ENCODE measurements at places on chromosomes 2 and 18.

DNA sequence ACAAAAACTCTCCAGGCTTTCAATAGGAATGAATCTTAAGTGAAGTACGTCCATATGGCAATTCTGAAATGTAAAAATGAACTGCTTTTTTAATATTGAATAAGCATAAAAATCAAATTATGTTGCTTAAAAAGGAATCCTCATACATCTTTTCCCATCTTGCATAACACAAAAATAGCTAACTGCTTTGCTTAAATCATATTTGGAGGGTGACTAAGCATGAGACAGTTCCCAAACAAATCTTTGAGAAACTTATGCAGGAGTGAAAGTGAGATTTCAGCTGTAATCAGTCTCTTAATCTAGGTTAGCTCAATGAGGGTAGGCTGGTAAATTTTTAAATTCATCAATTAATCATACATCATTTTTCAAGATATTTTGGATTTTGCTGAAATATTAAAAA, 111.5 kb downstream of the MBD5 start:
- DNase-seq: no peak

DNA sequence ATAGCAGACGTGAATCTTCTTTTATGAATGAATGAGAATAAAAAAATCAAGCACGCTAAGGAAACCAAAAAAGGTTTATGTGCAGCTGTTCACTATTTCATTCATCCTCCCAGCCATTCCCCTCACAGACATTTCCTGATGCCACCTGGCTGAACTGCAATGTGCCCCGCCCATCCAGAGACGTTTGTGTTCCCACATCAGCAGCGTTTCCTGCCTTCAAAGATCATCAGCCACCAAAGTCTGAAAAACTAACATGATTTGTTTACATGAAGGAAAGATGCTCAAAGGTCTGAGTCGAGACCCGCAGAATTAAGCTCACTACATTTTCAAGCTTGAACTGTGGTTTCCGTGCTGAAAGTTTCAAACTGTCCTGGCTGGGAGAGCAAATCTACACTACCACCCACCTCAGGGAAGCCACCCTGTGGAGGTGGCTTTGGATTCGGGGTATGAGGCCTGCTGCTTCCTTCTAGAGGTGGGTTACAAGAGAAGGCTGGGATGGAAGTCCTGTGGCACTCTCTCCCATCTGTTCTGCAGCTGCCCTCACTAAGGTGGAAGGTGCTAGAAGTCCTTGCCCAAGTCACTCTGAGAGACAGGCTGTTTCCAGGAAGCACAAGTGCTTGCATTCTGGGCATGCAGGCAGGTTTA, 201.3 kb upstream of the OSR1 start:
- no peak for DNase-seq

- DNase-seq: no peak
Observed at GRCh38 chr2:178891959-178892485, 84.8 kb upstream of the TTN start.

GRCh38 chr2:44479127-44479887, 117.6 kb downstream of the CAMKMT start:
- no peak for DNase-seq

GRCh38 chr2:85588236-85588635, 4.0 kb downstream of the VAMP5 start:
- no peak for DNase-seq

GRCh38 chr18:56770873-56771272, 119.7 kb downstream of the WDR7 start:
- DNase-seq: no peak

GRCh38 chr2:118817469-118817868, 30.0 kb downstream of the EN1 start:
- DNase-seq: no peak

- DNase-seq: no peak
Observed at GRCh38 chr18:63741769-63742168, 33.4 kb upstream of the SERPINB7 start.

DNA sequence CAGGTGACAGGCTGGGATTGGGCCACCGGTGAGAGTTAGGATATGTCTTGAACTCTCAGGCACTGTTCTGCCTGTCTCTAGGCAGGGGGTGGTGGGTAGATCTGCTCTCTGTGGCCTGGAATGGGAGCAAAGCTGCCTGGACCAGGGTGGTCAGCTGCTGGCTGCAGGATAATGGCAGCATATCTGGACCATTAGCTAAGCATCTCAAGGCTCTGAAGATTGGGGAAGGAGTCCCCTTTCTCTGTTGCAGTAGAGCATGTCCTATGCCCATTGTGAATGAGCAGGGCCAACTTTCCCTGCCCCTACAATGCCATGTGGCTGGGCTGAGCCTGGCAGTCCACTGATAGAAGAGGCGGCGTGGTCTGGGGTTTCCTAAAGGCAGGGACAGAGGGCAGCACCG, 34.6 kb downstream of the LOXHD1 start:
- no peak for DNase-seq

- DNase-seq: no peak
Observed at GRCh38 chr2:128421861-128422311, 103.2 kb upstream of the HS6ST1 start.

DNA sequence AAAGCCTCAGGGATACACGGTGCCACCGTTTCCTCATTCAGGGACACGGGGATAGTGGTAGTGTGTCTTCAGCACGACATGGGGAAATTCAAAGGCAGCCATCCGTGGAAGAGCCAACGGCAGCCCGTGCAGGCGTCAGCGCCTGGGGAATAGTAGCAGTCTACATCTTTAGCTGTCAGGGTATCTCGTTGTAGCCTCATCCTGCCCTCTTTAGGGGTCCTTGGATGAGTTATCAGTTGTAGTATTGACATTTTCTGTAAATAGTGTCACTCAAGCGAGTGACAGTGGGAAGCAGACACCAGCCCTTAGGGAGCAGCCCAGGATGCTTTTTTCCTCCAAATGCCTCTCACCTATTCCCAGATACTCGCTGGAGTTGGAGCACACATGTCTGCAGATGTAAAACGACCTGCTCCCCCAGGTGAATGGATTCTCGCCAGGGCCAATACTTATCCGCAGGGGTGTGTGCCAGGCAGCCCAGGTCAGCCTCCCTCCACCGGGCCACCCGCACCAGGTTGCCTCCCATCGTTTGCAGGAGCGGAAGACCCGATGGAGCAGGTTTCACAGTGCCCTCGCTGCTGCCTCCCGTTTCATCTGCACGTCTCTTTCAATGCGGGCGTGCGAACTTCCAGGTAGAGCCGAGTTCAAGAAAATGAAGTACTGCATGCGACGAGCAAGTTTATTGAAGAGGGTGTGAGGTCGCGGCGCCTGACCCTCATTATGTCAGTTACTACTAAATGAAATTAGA, 41.0 kb downstream of the AGAP1 start:
- no peak for DNase-seq

- no peak for DNase-seq
Observed at GRCh38 chr18:54192415-54192814, 32.1 kb downstream of the MBD2 start.

- no peak for DNase-seq
Observed at GRCh38 chr2:105822186-105822585, 77.5 kb downstream of the NCK2 start.

DNA sequence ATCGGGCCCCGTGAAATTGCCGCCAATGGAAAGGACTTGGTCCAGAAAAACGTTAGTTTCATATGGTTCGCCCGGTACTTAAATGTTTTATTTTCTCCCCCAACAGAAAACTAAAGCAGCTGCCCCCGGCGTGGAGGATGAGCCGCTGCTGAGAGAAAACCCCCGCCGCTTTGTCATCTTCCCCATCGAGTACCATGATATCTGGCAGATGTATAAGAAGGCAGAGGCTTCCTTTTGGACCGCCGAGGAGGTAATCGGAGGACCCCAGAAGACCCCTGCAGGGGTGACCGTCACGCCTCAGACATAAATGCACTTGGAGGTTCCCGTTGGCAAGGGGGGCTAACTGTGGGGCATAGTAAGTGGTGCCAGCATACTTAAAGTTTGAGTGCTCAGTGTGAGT, 742 bp downstream of the RRM2 start:
- no peak for DNase-seq

GRCh38 chr2:184312970-184313369, 285.4 kb upstream of the ZNF804A start:
- DNase-seq: no peak

- DNase-seq: no peak
Observed at GRCh38 chr2:84830095-84830494, 50.8 kb downstream of the TRABD2A start.

DNA sequence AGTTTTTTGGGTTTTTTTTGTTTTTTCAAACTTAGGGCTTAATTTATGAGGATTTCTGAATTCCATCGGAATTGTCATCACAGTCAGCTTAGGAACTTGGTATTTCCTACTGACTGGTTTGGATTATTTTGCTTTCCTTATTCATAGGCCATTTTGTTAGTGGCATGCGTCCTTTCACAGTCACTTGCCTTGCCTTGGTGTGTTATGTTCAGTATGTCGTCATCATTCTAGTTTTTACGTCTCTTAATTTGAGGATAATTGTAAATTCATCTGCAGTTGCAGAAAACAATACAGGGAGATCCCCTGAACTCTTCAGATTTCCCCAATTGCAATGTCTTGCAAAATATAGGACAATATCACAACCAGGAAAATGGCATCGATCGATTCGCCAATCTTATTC, 485.3 kb downstream of the CBLN2 start:
- no peak for DNase-seq

- no peak for DNase-seq
Observed at GRCh38 chr2:175275539-175275938, 94.0 kb upstream of the ATP5MC3 start.

GRCh38 chr2:109623923-109624322, 9.8 kb downstream of the SOWAHC start:
- no peak for DNase-seq

DNA sequence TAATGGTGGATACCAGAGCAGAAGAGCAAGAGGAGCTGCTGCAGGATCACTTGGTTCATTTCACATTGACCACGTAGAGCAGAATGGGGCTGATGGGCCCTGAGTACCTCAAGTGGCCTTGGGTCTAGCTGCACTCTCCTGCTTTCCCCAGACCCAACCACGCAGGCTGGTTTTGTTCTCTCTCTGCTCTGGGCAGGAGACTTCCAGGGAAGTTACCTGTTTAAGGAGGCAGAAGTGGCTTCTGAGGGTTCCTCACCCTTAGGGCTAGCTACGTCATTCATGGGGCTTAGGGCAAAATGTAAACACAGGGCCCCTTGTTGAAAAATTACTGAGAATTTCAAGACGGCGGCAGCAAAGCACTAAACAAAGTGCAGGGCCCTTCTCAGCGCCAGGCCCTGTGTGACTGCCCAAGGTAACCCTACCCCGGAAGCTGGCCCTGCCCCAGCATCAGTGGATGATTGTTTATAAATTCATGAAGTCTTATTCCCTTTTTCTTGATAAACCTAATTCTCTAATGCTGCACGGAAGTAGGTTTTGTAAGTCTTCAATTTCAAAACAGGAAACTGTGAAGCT, 75.9 kb downstream of the TMEM182 start:
- no peak for DNase-seq

DNA sequence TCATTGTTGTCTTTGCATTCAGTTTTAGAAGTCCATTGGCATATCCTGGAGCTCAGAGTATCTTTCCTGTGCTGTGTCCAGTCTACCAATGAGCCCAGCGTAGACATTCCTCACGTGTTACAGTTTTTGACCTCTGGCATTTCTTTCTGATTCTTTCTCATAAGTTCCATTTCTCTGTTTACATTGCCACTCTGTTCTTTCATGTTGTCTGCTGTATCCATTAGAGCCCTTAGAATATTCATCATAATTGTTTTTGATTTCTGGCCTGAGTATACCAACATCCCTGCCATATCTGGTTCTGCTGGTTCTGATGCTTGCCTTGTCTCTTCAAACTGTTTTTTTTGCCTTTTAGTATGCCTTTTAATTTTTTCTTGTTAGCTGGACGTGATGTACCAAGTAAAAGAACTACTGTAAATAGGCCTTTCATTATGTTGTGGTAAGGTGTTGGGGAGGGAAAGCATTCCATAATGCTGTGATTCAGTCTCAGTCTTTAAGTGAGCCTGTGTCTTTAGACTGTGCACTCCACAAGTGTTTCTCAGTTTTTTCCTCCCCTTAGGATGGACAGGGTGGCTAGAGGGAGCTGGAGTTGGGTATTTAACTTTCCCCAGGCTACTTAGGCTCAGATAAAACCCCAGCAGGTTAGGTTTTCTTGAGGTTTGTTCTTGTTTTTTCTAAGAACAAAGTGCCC, 35.6 kb downstream of the CEP192 start:
- DNase-seq: no peak

- no peak for DNase-seq
Observed at GRCh38 chr2:75555701-75556100, 5.0 kb downstream of the EVA1A start.

DNA sequence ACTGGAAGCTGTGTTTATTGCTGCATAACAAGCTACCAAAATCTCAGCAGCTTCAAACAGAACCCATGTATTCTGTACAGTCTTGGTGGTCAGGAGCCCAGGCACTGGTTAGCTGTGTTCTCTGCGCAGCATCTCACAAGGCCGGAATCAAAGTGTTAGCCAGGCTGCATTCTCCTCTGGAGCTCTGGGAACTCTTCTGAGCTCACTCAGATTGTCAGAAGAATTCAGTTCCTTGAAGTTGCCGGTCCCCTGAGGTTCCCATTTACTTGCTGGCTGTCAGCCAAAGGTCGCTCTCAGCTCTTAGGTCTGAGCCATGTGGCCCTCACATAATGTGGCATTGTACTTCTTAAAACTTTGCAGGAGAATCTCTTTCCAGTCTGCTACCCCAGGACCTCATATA, 123.6 kb upstream of the SMIM21 start:
- DNase-seq: no peak

GRCh38 chr2:215619022-215619958, 183.4 kb upstream of the FN1 start:
- no peak for DNase-seq

DNA sequence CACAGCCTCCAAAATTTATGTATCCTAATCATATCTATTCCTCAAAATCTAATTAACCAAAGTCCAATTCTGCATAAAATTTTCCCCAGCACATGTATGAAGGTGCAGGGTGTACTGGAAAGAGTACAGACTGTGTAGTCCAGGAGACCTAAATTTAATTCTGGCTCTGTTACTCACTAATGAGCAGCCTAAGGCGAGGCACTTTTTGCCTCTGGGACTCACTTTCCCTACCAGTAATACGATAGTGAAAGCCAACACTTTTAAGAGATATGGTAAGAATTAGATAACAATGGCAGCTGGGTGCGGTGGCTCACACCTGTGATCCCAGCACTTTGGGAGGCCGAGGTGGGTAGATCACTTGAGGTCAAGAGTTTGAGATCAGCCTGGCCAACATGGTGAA, 177.7 kb downstream of the PIEZO2 start:
- DNase-seq: no peak

DNA sequence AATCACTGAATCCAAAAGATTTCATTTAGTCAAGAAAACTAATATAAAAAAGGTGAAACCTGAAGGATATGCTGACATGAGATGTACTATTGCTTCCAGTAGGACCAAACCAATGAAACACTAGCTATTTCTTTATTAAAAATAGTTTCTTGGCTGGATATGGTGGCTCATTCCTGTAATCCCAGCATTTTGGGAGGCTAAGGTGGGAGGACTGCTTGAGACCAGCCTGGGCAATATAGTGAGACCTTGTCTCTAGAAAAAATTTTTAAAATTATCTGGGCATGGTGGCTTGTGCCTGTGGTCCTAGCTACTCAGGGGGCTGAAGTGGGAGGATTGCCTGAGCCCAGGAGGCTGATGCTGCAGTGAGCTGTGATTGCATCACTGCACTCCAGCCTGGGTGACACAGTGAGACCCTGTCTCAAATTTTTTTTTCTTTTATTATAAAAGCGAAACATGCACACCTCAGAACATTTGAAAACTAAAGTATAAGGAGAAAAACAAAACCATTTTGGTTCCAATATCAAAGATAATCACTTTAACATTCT, 266.2 kb downstream of the TGIF1 start:
- no peak for DNase-seq

- DNase-seq: no peak
Observed at GRCh38 chr2:66962716-66963115, 434.4 kb upstream of the ETAA1 start.

Measured in NK-92 treated with Interleukin-12 subunit alpha and Interleukin-12 subunit beta, amount 100 ng/mL, for 24 hours (cell line).